Stimulated activated CD8-positive, alpha-beta memory T cell treated with anti-CD3 and anti-CD28 coated beads, Interleukin-7, amount 100 ng/mL, for 48 hours (primary cell): ENCODE measurements at places on chromosomes 5 and 9.

GRCh38 chr5:137649228-137649935 lies 86.5 kb downstream of the KLHL3 start:
- no peak for DNase-seq

GRCh38 chr9:77475641-77476473 lies 172.3 kb downstream of the GNA14 start:
- peak; percentile 67 for DNase-seq

GRCh38 chr5:8157320-8157822 lies 288.4 kb downstream of the MTRR start:
- DNase-seq = no peak

DNA sequence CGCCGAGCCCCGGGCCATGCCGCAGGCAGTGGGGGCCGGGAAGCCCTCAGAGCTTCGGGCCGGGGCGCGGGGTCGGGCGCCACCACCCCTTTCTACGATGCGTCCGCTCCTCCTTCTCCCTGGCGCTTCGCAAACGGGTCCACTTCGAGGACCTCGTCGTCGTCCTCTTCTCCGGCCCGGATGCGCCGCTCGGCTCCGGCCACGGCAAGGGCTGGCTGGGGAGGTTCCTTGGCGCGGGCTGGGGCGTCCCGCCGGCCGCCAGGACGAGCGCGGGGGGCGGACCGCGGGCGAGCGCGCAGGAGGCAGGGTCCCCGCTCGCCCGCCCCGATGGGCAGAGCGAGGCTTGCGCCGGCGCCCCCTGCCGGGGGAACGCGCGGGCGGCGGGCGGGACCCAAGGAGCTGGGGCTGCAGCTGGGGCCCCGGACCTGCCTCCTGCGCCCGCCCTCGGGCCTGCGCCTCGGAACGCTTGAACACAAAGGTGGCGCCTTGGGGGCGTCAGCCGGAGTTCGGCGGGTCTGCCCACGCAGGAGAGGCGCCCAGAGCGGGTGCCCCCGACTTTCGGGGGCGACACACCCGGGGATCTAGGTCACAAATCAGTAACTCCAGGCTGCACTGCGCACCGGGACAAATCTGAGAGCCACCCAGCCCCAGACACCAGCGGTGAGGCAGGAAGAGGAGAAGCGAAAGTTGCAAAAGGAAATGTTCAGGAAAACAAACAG lies at the start of gene ROR2:
TSS of gene ROR2 (minus strand) at position 283 of the 719 bp plus-strand sequence.
- DNase-seq = peak; percentile 33

DNA sequence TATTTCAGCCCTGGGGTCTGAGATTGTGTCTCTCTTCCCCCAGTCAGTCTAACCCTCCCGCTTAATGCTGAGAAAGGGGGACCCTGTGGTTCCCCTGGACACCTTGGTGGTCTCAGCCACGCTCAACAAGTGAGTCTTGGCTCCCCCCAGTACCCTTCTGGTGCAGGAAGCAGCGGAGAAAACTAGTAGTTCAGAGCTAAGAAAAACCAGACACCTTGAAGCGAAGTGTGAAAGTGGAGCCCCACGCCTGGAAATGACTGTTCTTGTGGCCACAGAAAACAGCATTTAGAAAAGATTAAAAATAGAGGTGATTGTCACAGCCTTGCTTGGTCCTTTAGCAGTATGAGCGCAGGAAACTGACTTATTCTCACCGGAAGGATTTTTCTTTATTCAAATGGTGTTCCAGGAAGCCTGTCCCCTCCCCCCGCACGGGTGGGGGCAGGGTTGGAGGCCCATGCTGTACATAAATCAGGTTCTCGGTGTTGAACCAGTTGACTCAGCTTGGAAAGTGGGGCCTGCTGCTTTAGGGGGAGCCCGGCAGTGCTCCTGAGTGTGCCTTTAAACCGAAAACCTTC lies 8.1 kb downstream of the ARPC5L start:
- DNase-seq = peak; percentile 92

- DNase-seq = no peak
Measured at GRCh38 chr9:69834591-69835184, 14.1 kb downstream of the CFAP95 start.
